ENCODE measurements at places on chromosomes 2 and 18. TPM values are rescaled to one million over a fixed set of nuclear protein-coding genes. Genes with fewer than 3 reads are reported as not detected.

Gene MEIS1
- 9.0 TPM for polyA plus RNA-seq

Gene MOGAT1
- polyA plus RNA-seq, result 0.18 TPM

Gene HOXD13
- polyA plus RNA-seq, result not detected

Gene ACTG2
- polyA plus RNA-seq, result 33.7 TPM

Gene DQX1
- polyA plus RNA-seq, result 0.12 TPM

Gene SPP2
- not detected for polyA plus RNA-seq

Gene FAM124B
- polyA plus RNA-seq, result 1.8 TPM

Gene IL1R1
- polyA plus RNA-seq, result 182 TPM

Gene KRTCAP3
- polyA plus RNA-seq, result 50.2 TPM

Gene SDC1
- polyA plus RNA-seq, result 94.1 TPM

Gene MFSD6
- 11.7 TPM for polyA plus RNA-seq

Gene MC2R
- not detected for polyA plus RNA-seq

Gene CNGA3
- 0.06 TPM for polyA plus RNA-seq
